Forelimb muscle (tissue), 1 donor: ENCODE measurements at places on chromosomes 13 and 19.
A peak's percentile ranks its signal among the peaks of the same experiment; 100 is the strongest.

GRCh38 chr13:36680913-36681312, 7.1 kb downstream of the SERTM1 start:
- DNase-seq = peak; percentile 44

GRCh38 chr19:2054763-2055162, 3.7 kb upstream of the MKNK2 start:
- DNase-seq = no peak

DNA sequence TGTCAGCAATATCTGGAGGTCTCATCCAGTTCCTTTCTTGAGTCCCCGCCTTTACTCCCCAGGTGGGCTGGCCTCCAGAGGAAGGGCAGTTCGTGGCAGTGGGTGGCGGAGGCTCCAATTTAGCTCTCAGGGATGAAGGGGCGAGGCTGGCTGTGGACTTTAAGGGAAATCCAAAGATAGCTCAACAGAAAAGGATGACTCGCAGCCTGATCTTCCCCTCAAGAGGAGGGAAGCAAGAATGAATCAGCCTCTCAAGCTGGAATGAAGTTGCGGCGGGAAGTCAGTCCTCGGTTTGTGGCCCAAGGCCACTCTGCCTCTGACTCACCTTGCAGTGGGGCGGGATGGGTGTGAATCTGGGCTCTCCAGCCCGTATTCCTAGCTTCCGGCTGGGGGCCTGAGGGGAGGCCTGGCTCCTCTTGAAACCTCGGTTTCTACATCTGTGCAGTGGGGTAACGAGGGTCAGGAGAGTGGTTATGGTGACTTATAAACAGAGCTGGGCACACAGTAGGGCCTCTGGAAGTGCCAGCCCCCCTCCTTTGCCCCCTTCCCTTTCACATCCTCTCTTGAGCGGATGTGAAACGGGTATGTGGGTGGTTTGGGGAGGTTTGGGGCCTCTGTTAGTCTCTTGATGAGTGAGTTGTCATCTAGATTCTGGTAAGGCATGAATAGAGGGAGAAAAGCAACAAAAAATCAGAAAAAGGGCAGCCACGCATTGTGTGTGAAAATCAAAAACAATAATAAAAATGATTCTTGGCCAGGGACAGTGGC, 10.5 kb upstream of the SMG9 start:
- DNase-seq = no peak

DNA sequence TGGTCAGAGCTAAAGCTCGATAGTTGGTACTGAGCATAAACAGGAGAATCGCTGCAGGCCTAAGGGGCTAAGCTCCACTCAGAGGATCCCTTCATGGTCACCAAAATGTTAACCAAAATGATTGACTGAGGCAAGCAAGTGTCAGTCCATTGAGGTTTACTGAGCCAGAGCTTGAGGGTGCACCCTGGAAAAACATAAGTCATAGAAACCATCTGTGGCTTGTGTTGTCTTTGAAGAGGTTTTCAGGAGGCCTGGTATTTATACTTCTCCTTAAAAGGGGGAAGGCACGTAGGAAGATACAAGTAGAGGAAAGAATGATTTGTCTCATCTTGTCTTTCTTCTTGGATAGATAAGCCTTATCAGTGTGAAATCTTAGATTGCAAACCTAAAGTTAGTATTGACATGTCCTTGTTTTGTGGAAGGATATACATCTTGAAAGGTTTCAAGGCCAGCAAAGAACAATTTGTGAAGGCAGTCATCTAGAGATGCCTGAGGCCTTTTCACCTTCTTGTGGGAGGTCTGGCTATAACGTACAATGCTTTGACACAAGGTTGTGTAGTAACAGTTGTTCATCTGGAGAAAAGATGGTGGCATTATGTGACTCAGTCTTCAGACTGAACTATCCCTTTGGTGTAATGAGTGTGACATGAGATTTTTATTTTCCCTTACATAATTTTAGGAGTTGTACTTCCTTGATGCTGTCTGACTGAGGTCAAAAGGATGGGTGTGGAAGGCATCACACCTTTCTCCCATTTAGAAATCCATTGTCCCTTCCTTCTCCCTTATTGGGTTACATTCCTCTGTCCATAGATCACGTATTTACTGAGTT, 14.7 kb upstream of the CEACAM6 start:
- DNase-seq = no peak

- no peak for DNase-seq
These were observed 28.1 kb downstream of the GPX4 start for GRCh38 chr19:1131718-1132551.

DNA sequence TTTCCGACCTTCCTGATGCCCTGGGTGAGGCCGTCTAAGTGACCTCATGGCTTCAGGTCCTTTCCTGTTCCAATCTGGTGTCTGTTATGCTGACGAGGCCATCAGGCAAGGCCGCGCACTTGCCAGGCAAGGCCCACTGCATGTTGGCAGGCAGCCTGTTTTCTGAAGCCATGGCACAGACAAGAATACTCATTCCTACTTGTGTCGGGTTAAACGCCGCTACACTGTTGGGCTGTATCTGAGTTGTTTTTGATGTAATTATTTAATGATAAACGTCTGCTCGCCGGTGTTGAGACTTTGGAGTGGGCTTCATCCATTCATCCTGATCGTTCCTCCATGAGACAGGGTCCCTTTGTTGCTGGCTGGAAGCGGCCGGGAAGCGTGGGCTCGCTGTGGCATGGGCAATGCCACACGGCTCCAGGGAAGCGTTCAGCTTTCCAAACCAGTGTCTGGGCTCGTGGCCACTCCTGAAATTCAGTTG, 92.1 kb downstream of the ATP11A start:
- DNase-seq = no peak

- peak; percentile 6 for DNase-seq
These were observed 202.3 kb upstream of the KLF12 start for GRCh38 chr13:74336546-74336945.

DNA sequence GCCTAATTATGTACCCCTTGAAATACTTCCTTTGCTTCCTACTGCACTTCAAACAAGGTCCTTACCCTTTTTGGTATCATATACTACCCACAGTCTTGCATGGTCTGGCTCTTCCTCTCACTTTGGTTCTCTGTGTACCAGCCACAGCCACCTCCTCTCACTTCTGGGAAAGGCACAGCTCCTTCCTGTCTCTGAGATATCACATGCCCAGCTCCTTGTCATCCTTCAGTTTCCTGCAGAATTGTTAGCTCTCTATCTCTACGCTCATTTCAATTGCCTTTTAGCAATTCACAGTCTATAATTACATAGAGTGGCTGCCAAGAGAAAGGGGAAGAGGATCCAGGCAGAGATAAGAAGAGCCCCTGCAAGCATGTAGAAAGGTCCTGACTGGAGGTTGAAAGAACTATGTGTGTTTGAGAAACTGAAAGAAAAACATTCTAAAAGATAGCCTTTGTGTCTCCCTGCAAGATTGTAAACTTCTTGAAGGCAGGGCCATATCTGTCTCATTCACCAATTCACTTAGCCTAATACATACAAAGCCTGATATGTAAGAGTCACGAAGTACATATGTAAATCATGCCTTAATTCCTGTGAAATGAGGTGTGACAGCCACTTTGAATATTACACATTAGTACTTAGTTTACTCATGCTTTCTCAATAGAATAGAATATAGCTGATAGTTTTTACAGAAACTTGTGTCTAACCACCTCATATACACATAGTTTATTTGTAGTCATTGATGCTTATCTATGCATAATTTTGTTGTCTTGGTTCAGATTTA, 933.1 kb downstream of the DIAPH3 start:
- no peak for DNase-seq

DNA sequence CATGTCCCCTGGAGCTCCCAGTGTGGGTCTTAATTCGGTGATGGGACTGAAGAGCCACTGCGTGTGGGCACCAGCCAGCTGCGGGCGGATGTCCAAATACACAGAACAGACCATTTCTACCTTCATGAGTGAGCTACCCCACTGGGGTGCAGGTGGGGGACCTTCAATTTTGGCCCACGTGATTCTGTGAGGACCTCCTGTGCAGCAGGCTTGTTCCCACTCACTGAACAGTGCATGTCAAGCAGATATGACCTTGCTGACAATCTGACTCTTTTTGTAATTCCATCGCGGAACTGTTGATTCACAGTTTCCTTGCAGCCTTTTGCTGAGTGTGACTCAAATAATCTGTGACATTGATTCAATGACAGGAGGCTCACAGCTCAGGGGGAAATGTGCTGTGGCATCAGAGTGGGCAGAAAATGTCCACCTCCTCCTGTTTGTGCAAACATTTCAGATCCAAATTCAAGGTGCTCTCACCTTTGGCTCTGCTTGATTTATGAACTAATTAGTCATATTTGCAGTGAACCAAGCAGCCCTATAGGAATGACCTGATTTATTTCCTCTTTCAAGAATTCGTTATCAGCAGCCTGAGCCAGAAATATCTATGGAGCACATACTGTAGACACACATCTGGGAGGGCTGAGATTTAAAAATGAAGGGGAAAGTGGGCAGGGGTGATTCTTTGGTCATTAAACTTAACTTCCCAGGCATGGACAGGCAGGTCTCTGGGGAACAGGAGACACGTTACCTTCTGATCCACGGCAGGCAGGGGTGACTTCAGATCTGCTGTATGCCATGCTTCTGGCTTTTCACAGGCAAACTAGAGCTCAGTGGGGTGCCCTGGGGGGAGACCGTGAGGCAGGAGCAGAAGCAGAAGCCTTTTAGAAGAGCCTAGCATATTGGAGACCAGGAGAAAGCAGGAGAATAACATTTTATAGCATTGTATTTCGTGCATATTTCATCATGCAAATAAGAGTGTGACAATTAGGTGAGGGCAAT, 170.0 kb upstream of the KL start:
- DNase-seq = no peak

DNA sequence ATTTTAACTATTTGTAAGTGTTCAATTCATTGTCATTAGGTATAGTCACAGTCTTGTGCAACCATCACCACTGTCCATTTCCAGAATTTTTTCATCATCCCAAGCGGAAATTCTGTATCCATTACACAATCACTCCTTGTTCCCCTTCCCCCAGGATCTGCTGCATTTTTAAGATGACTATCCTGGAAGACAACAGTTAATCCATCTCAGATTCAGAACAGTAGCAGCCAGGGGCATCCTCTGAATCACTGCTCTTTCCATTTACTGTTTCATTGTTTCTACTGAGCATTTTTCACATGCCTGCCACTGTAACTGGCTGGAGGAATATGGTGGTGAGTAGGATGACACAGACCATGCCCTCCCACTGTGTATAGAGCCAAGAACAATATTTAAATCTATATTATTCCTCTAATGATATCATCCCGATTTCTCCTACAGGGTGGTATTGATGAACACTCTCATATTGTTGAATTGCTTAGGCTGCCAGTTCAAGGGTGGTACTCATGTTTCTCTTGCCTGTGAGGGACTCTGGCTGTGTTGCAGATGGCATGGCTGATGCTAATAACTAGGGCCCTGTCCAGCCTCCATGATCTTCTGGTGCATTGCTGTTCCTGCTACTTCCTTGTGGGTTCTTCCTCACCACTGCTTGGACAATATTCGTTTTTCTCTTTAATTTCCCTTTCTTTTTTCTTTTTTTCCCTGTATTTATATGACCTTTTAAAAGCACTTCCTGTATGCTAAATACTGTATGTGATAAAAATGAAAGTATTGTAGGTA, 59.0 kb downstream of the WDFY2 start:
- no peak for DNase-seq

DNA sequence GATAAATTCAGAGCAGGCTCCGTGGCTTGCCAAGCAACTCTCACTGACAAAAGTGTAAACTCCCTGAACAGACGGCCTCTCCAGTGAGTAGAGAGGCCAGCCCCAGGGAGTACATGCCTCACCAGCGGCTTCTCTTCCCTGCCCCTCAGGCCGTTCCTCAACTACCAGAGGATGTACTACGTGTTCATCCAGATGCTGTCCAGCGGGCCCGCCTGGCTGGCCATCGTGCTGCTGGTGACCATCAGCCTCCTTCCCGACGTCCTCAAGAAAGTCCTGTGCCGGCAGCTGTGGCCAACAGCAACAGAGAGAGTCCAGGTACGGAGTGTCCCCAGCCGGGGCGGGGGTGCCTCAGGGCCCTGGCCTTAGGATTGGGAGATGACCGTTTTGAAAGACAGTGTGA, 93.4 kb upstream of the MCF2L start:
- DNase-seq = no peak

DNA sequence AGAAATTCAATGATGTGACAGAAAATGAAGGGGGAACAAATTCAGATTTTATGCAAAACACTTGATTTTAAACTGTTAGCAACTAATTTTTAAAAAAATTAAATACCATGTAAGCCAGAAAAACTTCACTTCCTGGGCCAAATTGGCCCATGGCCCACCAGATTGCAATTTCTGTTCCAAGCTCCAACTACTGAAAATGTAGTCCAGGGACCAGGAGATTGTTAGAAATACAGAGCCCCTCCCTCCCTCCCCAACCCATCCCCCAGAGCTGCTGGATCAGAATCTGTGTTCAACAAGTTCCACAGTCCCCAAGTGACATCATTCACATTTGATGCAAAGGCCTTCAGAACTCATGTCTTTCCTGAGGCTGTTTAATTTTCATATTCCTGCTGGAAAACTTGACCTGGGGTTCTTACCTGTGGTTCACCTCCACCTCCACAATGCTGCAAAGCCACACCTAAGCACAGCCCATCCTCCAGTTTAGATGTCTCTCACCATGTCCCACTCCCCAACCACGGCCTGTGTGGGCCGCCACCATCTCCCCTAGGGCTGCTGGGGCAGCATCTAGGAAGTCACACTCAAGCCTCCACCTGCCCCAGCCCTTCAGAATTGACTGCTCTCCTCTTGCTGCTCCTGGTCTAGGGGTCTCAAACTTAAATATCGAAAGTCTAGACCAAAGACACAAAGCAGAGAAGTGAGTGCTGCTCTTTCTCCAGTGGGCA, 482.0 kb downstream of the UQCRFS1 start:
- peak; percentile 29 for DNase-seq

DNA sequence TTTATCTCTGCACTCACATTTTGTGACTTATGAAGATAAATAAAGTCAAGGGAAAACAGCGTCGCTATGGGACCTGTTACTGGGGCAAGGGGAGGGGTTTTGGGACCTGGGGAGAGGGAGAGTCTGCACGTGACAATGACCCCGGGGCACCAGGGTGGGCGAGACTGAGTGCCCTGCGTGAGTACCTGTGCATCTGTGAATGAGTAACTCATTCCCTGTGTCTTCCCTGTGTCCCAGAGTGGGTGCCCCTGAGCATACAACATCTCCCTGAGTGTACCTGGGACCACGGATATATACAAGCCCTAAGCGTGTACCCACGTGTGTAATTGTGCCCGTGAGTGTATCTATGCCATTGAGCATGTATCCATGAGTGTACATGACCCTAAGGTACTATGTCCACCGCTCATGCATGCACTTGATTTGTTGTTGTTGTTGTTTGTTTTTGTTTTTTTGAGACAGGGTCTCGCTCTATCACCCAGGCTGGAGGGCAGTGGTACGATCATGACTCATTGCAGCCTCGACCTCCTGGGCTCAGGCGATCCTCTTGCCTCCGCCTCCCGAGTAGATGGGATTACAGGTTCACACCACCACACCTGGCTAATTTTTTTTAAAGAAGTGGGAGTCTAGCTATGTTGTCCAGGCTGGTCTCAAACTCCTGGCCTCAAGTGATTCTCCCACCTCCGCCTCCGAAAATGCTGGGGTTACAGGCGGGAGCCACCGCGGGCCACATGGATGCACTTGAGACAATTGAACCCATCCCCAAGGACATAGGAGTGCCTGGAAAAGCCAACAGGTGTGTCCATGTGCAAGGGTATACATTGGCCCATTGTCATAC, 645 bp upstream of the TRAPPC5 start:
- DNase-seq = no peak
